Panc1 (cell line): ENCODE measurements at places on chromosomes 16 and 17. TPM values are rescaled to one million over a fixed set of nuclear protein-coding genes. Genes with fewer than 3 reads are reported as not detected.

CHST4 gene
- total RNA-seq = 1.1 TPM

TEKT1 gene
- not detected for total RNA-seq

KRTAP4-9 gene
- total RNA-seq = not detected

WSCD1 gene
- 0.74 TPM for total RNA-seq

OR1A2 gene
- total RNA-seq = not detected

RNU2-1 gene
- total RNA-seq = 4,481 TPM

KCNJ2 gene
- 1.5 TPM for total RNA-seq

ENPP7 gene
- not detected for total RNA-seq

TBC1D26 gene
- 0.05 TPM for total RNA-seq

CACNG1 gene
- total RNA-seq = 0.13 TPM

RRN3 gene
- total RNA-seq = 66.0 TPM

TEX19 gene
- 0.21 TPM for total RNA-seq

MYH1 gene
- not detected for total RNA-seq

APPBP2 gene
- 25.8 TPM for total RNA-seq

TMEM98 gene
- total RNA-seq = 2.2 TPM

KCNJ12 gene
- total RNA-seq = 2.7 TPM

KCTD2 gene
- total RNA-seq = 34.9 TPM

TP53TG3C gene
- not detected for total RNA-seq

NLGN2 gene
- total RNA-seq = 33.6 TPM

BAIAP3 gene
- 9.4 TPM for total RNA-seq

KRTAP1-5 gene
- not detected for total RNA-seq

C17orf113 gene
- 0.74 TPM for total RNA-seq

SLFN12L gene
- 0.33 TPM for total RNA-seq

ABCC12 gene
- not detected for total RNA-seq

DPEP2 gene
- total RNA-seq = not detected

TSNAXIP1 gene
- 1.6 TPM for total RNA-seq

ARHGAP23 gene
- total RNA-seq = 33.0 TPM

TPSAB1 gene
- not detected for total RNA-seq

TBC1D28 gene
- not detected for total RNA-seq

LUC7L3 gene
- 136 TPM for total RNA-seq

GRIN2C gene
- 0.10 TPM for total RNA-seq

ACAP1 gene
- 2.7 TPM for total RNA-seq

PRPSAP2 gene
- 25.3 TPM for total RNA-seq

SOX15 gene
- total RNA-seq = 0.33 TPM

MED13 gene
- total RNA-seq = 69.5 TPM

KRT27 gene
- not detected for total RNA-seq

PKMYT1 gene
- 105 TPM for total RNA-seq

EFNB3 gene
- total RNA-seq = 2.5 TPM

HOXB4 gene
- 27.9 TPM for total RNA-seq

ZNF646 gene
- 26.8 TPM for total RNA-seq

HSD17B1 gene
- 5.4 TPM for total RNA-seq

OR3A3 gene
- not detected for total RNA-seq

METTL2A gene
- 34.2 TPM for total RNA-seq

RNF222 gene
- not detected for total RNA-seq

SPNS1 gene
- total RNA-seq = 79.1 TPM

ZP2 gene
- total RNA-seq = not detected

DHX40 gene
- total RNA-seq = 16.2 TPM

TNFRSF13B gene
- not detected for total RNA-seq

TBKBP1 gene
- 12.0 TPM for total RNA-seq

SULT1A1 gene
- 1.5 TPM for total RNA-seq

CPHXL2 gene
- not detected for total RNA-seq

ANKRD11 gene
- 99.4 TPM for total RNA-seq

HEATR9 gene
- not detected for total RNA-seq

RAP1GAP2 gene
- 10.0 TPM for total RNA-seq

TM4SF5 gene
- total RNA-seq = not detected

SCIMP gene
- not detected for total RNA-seq

NTHL1 gene
- total RNA-seq = 39.8 TPM

ATP2A3 gene
- 29.7 TPM for total RNA-seq
